ENCODE measurements at places on chromosomes 2 and 18.

DNA sequence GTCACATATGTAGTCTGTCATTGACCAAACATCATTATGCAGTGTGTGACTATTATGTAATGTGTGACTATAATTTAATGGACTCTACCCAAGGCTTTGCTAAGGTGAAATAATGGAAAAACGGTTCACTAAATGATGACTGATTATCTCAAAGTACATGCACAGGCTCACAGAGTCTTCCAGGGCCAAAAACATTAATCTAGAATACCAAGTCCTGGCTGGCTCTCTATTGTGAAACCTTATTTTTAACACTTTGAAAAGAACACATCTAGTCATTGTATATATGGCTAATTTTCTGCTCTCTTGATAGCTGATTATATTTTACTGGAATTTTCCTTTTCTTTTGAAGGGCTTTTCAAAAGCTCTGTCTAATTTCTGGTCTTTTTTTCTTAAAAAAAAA, 102.9 kb upstream of the THUMPD2 start:
- DNase-seq, result no peak

DNA sequence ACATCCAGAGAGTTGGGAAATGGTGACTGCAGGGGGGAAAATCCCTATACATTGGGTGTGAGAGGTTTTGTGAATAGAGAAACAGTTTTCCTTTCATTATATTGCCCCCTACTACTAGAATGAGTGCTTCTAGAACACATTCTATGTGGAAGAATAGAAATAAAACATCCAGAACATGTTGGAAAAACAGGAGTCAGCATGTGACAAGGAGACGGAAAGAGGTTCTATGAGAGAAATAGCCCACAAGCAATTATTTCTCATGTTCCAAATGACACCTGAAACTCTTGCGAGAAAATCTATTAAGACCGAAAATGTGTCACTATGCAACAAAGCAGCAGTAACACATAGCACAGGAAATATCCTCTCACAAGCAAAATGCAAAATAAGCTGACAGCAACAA, 202.7 kb upstream of the SPOPL start:
- DNase-seq, result no peak

- no peak for DNase-seq
Measured at GRCh38 chr2:197939787-197940186, 135.4 kb downstream of the PLCL1 start.

GRCh38 chr2:233124421-233125080, 64.4 kb downstream of the INPP5D start:
- DNase-seq, result no peak
